CD8-positive, alpha-beta T cell (primary cell): ENCODE measurements at places on chromosomes 2 and 18.

GRCh38 chr2:28544922-28545589 lies 49.2 kb downstream of the PLB1 start:
- DNase-seq = peak; percentile 79

- no peak for DNase-seq
Observed at GRCh38 chr2:96353032-96353561, 17.5 kb downstream of the NCAPH start.

DNA sequence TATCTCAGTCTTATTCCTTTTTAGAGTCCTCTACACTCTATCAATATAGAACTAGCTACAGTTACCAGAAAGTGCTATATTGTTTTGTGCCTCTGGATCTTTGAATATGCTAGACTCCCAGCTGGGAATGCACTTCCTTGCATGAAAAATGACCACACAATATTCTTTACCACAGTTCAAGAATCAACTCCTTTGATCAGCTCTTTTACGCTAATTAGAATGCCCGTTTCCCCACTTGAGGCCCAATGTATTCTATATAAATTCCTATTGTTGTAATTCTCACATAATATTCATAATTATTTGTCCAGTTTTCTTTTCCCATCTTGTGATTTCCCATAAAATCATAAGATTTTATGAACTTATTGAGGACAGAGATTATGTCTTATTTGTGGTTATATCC lies 142.2 kb downstream of the UBE2E3 start:
- no peak for DNase-seq

DNA sequence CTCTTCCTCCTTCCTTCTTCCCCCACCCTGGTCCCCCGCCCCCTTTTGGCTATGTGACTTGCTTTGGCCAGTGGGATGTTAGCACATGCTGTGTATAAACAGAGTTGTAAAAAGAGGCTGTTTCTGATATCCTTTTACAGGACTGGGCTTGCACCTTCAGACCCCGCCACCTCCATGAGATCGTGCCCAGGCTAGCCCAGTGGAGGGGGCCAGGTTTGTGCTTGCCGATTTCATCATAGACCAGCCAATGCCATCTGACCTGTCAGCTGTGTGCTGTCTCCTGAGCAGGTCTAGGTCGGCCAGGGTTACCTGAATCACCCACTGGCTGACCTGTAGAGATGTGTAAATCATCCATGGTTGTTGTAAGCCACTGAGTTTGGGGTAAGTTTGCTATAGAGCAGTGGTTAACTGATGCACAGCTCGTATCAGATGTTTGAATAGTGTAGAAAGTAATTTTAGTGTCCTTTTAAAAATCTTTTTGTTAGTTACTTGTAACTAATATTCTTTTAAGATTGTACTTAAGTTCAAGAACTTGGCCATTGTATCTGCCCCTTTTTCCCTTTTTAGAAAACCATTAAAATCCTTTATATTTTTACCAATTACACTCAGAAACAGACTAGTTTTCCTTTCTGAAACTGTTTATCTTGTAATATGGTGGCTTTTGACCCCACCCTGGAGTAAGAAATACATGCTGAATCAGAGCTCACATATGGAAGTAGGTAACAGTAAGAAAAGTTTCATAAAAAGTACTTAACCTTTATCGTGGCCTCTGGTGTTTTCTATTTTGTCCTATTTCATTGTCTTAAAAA lies 122.0 kb upstream of the MGAT5 start:
- no peak for DNase-seq

- no peak for DNase-seq
Observed at GRCh38 chr2:231138699-231139098, 13.9 kb upstream of the HTR2B start.

GRCh38 chr2:43348908-43349661 lies 122.7 kb upstream of the ZFP36L2 start:
- DNase-seq = no peak

- DNase-seq = no peak
Observed at GRCh38 chr2:8458503-8459459, 223.1 kb upstream of the ID2 start.

GRCh38 chr18:24459772-24460171 lies 665 bp upstream of the HRH4 start:
- no peak for DNase-seq

DNA sequence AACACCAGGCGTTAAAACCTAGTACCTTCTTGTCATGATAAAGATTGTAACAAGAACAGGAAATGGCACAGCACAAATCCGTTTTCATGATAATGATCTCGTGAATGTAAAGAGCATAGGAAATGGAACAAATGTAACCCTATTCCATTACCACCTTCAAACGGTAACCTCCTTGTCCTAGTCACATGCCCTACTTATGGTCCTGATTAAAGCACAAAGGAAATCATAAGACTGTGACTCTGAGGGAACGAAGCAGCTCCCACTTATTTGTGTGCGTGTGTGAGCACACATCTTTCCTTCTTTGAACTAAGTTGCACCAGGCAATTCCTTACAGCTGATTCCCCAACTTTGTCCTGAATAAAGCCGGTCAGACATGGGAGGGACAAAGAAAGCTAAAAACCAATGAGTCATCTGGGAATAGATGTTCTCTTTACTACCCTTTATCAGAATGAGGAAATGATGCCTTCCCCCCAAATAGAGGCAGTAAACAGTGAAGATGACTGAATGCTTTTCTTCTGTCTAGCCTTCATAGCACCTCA lies 192.6 kb downstream of the IKZF2 start:
- no peak for DNase-seq

DNA sequence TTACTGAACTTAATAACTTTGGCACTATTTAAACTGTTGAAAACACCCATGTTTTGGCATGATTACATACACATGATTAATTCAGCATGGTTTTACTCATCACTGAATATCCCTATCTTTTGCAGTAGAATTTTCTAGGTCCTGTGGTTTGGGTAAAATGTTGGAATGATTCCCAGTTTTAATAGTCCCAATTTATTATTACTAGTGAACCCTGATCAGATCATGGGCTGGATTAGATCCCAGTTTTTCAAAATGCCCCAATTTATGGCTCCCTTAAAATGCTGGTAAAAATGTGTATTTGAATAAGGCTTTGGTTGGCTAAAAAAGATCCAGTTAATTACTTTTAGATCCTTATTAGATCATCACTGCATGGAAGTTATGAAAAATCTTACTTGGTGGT lies 273.6 kb upstream of the NRP2 start:
- DNase-seq = no peak

DNA sequence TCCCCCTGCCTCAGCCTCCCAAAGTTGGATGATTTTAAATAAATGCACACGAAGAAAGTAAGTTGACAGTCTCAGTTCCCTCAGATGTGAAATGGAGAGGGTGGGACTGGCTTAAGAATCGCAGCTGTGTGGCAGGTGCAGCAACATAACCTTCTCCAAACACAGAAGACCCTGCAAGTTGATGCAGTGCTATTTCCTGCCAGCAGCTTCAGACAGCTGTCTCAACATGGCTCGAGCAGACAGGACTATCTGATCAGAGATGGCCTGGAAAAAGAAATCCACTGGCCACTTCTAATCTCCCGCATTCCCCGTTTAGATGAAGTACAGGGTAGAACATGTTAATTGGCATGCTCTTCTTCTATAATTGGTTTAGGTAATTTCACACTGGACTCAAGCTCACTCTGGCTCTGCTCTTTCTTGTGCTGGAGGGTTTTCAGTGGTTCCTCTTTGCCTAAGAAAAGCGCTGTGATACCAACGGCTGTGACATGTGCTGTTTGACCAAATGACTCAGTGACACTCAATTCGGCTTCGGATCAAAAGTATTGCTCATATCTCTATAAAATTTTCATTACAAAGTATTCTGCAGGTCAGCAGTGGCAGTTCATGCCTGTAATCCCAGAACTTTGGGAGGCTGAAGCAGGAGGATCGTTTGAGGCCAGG lies 40.2 kb downstream of the MYOM1 start:
- DNase-seq = no peak

GRCh38 chr2:119076713-119077112 lies 81.8 kb downstream of the C1QL2 start:
- DNase-seq = no peak

- no peak for DNase-seq
Observed at GRCh38 chr18:12518326-12518725, 110.6 kb downstream of the PRELID3A start.

DNA sequence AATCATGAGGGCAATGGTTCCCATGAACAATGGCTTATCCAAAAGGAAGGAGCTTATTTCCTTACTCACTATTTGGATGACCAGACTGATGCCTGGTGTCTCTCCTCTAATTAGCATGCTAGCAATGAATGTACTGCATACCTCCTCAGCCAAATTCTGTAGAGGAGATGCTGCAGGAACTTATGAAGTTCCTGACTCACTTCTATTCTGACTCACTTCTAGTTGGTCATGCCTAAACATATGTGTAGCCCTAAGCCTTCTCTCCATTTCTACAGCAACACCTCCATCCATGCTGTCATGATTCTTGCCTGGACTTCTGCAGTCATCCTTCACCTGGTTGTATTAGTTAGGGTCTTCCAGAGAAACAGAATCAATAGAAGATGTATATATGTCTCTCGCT lies 59.9 kb upstream of the MRPS9 start:
- DNase-seq = no peak

DNA sequence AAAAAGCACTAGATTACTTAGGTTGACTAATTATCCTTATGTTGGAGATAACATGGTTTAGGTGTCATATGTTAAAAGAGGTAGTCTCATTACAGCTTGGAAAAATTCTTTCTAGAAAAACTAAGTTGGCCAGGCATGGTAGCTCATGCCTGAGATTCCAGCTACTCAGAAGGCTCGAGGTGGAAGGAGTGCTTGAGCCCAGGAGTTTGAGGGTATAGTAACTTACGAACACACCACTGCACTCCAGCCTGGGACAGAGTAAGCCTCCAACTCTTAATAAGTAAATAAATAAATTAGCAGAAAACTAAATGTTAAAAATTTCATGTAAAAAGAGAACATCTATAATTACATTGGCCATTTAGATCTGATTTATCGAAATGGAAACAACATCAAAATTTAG lies 177.2 kb downstream of the NR4A2 start:
- no peak for DNase-seq

GRCh38 chr18:55382277-55382805 lies 205.7 kb downstream of the TCF4 start:
- no peak for DNase-seq

- no peak for DNase-seq
Observed at GRCh38 chr2:170733798-170734600, 18.9 kb downstream of the SP5 start.

DNA sequence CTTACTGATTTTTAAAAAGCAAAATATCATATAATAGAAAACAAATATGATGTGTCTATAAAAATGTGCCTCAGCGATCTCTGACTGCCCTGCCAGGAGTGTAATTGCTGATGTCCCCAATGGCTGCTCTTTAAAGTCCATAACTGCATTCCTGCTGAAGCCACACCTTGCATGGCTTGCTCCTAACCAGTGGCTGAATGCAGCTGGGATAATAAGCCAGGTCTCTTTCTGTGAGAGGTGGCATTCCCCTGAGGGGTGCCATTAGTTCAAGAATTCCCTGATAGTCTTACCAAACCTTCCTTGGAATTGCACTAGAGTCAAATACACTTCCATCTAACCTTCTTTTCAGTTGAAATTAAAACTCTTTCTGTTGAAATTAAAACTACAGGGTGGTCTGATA lies 125.8 kb upstream of the ZNF804A start:
- no peak for DNase-seq

DNA sequence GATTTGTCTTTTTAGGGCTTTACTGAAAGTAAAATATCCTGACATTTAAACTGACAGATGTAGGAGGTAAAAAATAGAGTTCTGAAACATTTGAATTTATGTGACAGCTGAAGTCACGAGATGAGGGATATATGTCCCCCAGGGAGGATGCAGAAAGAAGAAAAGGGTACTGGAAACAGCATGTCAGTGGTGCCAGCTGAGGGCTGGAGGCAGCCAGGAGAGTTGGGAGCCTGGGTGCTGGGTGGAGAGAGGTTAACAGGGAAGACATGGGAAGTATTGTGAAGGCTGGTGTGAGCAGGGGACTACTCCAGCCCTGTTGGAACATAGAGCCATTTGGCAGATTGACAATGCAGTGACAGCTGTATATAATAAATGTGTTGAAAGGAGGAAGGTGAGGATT lies 11.8 kb upstream of the MOCOS start:
- DNase-seq = no peak

DNA sequence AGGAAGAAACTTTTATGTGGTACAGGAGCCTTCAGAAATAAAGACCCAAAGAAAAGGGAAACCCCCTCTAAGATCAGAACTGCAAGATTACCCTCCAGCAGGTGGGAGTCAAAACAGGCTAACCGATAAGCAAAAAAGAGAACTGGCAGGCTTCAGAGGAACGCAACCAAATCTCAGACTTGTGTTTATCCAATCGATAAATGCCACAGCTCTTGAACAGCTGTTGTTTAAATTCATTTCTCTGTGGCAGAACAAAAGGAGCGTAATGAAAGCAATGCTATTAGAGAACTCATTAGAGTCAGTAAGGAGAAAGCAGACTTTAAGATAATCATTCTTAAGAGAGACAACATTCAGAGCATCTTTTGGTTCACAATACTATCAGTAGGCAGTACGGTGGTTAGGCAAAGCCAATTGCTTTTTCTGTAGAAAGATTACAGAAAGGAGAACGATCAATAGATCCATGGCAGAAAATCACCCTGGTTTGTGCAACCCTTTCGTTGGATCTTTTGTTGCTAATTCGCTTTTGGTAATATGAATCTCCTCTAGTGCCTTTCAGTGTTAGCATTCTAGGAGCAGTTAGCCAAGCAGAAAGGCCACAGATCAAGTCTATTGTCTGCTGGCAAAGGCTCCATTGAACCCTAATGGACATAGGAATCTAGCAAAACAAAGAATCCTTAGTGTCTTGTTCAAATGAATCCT lies 476.4 kb upstream of the CHST9 start:
- no peak for DNase-seq

DNA sequence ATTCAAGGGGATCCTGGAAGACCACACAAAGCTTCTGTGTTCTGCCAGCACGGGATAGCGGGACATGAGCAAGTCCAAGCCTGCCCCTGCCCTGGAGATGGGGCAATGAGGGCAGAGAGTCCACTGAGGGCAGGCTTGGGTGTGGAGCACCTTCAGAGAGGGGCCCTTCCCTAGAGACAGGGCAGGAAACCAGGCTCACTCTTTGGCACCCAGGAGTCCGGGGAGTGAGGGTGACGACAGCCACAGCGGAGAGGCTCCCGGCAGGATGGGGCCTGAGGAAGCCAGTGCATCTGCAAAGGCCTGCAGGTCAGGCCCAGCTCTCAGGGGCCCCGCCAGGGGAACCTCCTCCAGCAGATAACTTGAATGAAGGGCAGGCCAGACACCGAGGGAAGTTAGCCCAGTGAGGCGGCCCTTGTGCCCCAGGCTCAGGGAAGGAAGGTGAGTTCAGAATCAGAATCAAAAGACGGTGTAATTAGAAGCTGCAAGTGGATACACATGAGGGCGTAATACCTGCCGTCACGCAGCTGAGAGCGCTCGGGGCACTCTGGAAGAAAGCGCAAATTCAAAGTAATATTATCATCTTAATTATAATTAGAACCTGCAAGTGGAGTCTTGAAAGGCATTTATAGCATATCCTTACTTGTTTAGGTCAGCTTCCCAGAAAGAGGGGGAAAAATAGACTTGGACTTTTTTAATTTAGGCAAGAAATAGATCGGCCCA lies 142.6 kb upstream of the LGALSL start:
- no peak for DNase-seq
